ENCODE measurements at places on chromosomes 5 and 9.
A peak's percentile ranks its signal among the peaks of the same experiment; 100 is the strongest.

- no peak for DNase-seq
Measured at GRCh38 chr5:93382188-93382825, 198.7 kb downstream of the NR2F1-AS1 start.

DNA sequence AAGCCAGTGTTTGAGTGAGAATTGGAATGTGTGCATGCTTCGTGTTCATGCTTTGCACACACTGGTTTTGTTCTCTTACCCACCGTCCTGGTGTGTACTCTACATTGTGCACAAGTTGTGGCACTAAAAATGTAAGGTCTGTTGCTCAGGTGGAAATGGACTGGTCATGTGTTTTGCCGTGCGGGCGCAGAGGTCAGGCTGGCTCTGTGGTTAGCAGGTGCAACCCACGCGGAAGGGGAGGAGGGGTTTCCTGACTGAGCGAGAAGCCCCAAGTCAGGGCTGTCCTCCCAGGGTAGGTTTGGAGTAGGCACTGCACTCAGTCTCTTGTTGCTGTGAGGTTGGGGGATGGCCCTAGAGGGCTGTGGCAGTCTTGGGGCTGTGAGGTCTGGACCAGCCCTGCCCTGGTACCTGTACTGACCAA, 86.6 kb downstream of the EHMT1 start:
- no peak for DNase-seq

GRCh38 chr5:169978714-169979113, 1.6 kb downstream of the INSYN2B start:
- DNase-seq = no peak

- DNase-seq = no peak
Measured at GRCh38 chr9:110214090-110214489, 6.1 kb upstream of the C9orf152 start.

DNA sequence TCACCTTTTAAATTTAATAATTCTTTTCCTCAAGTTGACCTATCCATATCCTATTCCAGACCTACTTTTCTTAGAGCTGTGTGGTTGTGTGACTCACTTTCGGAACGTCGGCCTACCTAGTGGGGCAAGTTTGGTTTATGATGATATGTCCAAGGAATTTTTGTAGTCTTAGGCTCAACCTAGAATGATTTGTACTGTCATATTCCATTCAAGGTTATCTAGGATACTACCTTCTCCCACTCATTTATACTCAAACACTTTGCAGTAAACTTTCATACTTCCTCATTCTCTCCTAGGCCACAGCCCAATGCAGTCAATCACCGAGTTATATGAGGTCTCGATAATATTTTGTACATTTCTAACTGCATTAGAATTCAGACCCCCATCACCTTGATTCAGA, 61.9 kb downstream of the PIK3R1 start:
- no peak for DNase-seq

- DNase-seq = no peak
Measured at GRCh38 chr9:8907868-8908267, 1108.3 kb upstream of the DMAC1 start.

DNA sequence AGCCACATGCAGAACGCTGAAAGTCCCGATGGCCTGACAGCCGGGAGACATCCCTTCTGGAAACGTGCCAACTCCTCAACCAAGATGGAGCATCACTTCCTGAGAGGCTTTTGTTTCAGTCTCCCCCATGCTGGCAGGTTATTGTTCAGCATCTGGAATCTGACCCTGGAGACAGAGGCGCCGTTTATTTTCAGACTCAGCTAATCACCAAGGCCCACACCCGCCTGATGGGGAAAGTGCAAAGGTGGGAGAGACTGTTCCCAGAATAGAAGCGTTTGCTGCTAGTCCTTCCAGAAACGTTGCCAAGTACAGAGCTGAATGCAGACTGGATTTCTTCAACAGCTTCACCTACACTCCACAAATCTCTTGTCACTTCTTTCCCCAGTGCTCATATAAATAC, 41.8 kb upstream of the S1PR3 start:
- no peak for DNase-seq

GRCh38 chr5:171236651-171237050, 72.4 kb upstream of the TLX3 start:
- DNase-seq = no peak

DNA sequence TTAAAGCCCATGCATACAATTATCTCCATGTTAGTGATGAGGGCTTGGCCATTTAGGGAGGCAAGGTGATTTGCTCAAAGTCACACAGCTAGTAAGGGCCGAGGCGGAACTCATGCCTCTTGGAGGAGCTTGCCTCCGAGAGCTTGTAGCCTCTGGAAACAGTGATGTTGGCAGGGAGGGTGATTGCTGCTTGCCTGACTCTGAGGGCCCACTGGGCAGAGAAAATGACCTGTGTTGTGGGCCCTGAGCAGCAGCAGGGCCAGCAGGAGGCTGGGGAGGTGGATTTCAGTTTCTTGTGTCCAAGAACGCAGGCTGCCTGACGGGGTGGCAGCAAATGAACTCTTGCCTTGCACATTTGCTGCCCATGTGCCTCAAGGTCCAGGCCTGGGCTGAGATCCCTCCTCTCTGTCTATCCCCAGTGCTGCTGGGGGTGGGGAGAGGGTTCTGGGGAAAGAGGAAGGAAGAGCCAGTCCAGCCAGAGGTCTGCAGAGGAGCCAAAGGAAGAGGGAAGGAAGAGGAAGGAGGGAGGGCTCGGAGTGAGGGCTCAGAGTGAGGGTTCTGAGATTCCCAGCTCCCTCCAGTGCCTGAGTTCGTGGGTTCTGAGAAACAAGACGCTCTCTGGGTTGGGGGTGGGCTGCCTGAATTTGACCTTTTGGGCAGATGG, 16.2 kb upstream of the PTGS1 start:
- no peak for DNase-seq

DNA sequence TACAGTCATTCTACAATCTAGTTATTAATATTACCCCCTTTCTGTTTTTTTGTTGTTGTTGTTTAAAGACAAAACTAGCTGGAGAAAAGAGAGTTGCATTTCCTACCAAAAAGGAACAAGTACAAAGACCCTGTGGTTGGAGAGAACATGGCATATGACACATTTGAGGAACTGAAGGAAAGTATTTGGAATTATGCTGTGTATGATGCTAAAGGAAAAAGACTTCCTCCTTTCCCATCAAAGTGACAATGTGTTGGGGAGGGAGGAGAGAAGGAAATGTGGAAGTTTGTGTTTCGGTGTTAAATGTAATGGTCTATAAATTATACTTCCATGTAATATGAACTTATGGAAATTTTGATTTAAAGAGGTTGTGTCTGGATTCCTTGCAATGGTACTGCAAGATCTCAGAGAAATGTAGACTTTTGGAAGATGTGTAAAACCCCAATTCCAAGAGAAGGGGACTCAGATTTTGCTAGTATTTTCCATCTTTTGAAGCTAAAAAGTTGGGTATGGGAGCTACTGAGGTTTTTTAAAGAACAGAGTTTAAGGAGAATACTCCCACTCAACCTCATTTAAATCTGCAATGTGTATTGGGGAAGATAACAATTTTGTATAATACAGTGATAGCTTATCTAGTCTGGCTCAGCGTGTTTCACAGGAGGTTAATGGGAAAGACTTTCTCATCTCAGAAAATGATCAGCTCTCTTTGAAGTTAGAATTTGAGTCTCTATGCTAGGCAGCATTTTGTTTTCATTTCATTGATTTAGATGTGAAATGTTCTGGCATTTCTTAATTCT, 15.4 kb upstream of the TNFSF8 start:
- DNase-seq = peak; percentile 58

DNA sequence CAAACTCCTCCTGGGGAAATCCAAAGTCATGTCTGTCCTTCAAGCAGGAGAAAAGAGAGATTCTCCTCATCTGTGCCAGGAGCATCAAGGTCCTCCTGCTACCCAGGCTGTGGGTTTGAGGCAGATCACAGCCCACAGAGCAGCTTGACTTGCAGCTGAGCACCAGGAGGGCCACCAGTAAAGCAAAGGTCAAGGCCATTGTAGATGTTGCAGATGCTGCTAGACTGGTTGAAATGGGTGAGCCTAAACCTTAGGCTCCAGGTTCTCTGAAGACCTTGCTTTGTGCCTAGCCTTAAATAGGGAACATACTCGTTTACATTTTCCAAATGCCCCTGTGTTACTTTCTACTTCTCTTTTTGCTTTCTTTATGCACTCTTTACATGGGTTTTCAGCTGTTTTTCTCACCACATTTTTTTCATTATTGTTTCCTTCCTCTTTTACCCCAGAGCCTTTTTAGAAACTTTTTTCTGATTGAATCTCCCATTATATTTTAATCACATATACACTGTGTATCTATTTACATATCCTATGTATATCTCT, at the start of gene IFNA2:
Gene IFNA2 (minus strand): TSS at position 268 of the 540 bp plus-strand sequence. CDS start 69 bp downstream, at position 199.
- no peak for DNase-seq

- no peak for DNase-seq
Measured at GRCh38 chr5:179913461-179913860, 5.8 kb upstream of the TBC1D9B start.

DNA sequence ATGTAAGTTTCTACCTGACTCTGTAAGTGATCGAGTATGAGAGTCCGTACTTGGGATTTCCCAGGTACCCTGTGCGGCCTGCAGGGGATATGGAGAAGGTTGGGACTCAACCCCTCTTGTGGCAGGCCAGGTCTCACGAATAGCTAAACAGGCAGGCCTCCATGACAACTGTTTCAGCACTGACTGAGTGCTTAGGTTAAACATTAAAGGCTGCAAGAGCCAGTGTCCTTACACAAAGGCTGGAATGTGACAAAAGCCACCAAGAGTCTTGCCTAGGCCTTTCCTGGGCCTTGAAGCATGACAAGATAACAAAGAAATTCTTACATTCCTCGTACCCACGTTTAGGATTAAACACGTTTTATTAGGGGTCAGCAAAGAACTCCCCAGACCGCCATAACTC, 58.6 kb downstream of the THBS4 start:
- DNase-seq = no peak

DNA sequence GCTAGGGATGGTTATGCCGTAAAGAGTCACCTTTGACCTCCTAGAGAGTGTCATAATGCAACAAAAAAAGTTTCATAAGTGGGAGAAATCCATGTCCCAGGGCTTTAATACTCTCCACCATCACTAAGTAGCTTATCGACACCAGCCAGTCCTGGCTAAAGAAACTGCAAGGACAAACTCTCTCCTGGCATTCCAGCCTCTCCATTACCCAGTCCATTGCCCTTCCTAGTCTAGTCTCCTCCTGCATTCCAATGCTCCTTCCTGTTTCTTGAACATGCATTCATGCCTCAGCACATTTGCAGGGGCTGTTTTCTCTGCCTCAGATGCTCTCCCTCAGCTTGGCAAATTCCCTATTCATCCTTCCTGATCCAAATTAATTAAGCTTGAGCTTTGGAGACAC, 364.1 kb downstream of the BRINP1 start:
- no peak for DNase-seq

DNA sequence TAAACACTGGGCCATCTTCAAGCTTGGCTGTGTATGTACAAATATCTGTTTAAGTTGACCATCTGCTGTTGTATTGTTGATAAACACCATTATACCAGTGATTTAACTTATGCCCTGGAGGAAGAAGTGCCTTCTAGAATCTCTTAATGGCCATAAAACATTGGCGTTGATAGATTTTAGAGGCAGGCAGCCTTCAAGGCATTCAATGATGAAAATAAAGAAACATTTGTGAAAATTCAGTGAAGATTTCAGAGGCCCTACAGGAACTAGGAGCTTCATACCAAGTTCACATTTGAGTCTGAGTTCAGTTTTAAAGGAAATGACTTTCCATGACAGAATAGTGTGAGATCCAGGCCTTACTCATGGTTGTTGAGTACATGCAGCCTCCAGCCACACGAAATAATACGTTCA, 52.2 kb downstream of the MAP1B start:
- DNase-seq = no peak

- DNase-seq = peak; percentile 55
Measured at GRCh38 chr9:129175825-129176633, 2.0 kb downstream of the IER5L start.

All from CMK (cell line).